ENCODE measurements at places on chromosomes 5 and 9.

DNA sequence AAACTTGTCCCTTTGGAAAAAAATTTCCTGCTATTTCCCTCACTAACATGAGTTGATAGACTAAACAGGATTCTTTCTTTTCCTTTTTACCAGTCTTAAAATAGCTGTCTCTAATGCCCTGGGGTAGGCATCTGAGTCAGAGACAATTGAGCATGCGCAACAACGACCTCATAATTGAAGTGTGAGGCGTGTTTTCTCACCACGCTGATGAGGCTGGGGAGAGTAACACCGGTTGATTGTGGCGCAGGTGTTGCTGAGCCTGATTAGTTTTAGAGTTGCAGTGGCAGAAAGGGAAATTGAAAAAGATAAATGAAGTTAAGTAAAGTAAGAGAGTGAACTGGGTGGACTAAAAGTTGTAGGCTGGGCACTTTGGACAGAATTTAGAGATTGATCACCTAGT lies 213.7 kb downstream of the TLR4 start:
- no peak for DNase-seq

DNA sequence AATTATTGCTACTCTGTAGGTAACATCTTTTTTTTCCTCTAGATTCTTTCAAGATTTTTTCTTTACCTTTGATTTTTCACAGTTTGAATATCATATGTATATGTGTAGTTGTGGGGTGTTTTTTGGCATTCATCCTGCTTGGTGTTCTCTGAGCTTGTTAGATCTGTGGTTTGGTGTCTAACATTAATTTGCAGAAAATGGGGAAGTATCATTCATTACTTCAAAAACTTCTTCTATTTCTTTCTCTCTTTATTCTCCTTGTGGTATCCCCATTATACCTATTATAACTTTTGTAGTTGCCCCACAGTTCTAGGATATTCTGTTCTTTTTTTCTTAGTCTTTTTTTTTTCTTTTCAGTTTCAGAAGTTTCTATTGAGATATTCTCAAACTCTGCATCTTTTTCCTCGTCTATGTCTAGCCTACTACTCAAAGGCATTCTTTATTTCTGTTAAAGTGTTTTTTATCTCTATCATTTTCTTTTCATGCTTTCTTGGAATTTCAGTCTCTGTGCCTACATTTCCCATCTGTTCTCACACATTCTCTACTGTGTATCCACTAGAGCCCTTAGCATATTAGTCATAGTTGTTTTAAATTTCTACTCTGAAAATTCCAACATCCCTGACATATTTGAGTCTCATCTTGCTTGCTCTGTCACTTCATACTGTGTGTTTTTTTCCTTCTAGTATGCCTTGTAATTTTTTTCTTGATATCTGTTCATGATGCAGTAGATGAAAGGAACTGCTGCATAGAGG lies 60.1 kb upstream of the GNA14 start:
- DNase-seq = no peak

GRCh38 chr5:116564312-116564711 lies 10.3 kb downstream of the SEMA6A start:
- DNase-seq = no peak

- DNase-seq = no peak
These were observed 309.8 kb downstream of the TRPM3 start for GRCh38 chr9:70811638-70812037.

DNA sequence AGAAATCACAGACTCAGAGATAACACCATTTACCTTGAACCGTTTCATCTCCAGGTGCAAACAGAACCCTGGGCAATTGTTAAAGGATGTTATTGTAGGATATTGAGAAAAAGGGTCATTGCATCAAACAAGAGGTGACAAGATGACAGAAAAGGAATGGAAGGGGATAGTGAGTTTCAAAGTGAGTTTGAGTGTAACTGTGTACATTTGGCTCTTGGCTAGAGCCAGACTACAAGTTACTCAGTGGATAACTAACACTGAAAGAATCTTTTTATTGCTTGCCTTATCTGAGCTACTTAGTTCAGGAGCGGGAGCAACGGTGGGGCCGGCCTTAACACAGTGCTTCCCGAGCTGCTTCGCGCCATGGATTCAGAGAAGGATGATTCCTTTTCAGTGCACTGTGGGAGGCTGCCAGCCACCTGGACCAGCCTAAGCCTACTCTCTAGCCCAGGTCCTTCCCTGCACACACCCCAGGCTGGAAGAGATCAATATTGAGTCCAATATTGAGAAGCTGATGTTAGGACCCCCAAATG lies 193.4 kb downstream of the ATPSCKMT start:
- DNase-seq = no peak

GRCh38 chr5:140381972-140382371 lies 19.7 kb upstream of the ANKHD1 start:
- DNase-seq = no peak

- no peak for DNase-seq
These were observed 9.7 kb upstream of the SREK1 start for GRCh38 chr5:66134407-66134861.

DNA sequence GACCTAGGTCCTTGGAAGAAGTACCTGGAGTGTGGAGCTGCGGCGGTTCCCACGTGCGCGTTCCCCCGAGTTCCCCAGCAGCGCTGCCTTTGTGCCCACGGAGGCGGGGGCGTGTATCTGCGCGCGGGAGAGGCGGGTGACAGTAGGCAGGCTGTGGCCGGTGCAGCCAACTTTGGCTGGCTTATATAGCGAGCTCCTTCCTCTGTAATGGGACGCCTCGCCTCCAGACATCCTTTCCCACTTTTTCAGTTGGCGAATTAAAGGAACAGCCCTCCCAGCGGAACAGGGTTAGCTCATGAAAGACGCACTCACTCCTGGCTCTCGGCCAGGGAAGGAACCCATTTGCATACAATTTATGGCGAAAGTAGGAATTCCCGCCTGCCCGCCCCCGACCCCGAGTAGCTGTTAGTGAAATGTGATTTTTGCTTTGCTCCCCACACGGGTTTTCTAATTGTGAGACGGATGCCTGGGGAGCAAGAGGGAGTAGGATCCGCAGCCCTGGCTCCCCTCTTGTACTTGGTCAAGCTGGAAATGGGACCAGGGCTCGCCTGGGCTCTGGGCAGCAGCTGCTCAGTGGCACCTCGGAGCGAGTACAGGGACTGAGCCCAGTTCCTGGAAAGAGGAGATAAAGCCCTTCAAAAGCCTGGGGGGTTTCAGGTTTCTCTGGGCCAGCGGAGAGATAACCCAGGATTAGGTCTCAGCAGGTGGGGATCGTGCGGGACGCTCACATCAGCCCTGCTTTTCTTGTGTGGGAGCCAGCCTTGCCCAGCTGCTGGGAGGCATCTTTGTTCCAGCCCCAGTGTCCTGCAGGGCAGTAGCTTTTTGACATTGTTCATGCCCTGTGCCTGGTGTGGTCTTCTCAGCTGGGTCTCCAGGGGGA lies at the start of gene TNC:
TSS of gene TNC (minus strand) at position 159 of the 880 bp plus-strand sequence. CDS start 27,139 bp downstream, outside the sequence.
- peak; percentile 71 for DNase-seq

DNA sequence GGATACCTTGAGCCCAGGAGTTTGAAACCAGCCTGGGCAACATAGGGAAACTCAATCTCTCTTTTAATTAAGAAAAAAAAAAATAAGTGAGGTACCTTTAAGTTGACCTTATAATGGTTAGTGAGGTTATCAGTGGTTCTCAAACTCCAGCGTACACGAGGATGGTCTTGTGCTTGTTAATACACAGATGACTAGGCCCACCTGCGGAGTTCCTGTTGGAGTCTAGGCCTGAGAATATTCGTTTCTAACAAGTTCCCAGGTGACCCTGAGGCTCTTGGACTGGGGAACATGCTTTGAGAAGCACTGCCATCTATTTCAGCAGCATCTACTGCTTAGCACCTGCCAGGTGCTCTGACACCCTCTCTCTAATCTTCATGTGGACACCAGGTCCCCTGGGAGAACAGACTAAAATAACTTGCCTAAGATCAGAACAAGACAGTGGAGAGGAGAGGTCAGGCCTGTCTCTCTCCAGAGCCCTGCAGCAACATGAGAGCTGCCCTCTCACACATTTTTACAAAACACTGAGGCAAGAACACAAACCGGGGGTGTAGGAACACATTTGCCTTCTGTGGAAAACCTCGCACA lies 24.6 kb downstream of the TLE1 start:
- DNase-seq = no peak

DNA sequence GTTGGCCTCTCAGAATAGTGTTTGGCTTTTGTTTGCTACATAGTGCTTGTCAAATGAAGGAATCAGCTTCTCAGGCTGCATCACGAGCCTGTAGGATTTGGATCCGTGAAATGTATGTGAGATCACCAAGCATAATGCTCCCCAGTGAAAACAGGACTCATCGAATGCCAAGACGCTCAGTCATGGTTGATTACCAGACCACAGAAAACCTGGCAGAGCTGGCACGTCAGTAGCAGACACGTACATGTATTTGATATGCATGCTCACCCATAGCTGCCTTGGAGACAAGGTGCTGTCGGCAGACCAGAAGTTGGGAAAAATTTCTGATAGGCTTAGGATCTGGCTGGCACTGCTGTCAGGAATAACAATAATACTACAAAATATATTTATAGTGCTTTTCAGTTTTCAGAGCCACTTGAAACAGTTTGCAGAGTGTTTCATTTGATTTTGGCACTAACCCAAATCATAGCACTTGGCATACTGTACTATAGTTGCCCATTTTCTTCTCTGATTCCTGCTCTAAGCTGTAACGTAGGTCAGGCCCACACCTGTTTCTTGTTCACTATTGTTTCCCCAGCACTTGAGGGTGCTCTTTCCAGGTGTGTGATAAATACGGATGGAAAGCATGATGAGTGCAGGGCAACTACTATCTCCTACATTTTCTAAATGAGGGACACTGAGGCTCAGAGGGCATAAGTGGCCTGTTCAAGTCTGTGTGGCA lies 226.1 kb downstream of the NR3C1 start:
- DNase-seq = no peak

DNA sequence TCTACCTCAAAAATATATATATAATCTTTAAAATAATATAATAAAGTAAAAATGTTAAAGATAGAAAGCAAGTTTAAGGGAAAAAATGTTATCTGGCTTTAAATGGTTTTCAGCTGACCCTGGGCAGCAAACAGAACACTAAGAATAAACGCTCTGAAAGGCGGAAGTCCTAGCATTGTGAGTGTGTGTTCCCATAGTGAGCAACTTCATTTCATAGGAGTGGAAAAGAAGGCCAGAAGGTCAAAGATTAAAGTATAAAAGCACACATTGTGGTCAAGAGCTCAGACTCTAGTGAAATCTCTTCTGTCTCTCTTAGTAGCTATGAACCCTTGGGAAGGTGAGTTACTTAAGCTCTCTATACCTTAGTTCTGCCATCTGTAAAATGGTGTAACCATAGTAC lies 374.4 kb downstream of the ENC1 start:
- DNase-seq = no peak

DNA sequence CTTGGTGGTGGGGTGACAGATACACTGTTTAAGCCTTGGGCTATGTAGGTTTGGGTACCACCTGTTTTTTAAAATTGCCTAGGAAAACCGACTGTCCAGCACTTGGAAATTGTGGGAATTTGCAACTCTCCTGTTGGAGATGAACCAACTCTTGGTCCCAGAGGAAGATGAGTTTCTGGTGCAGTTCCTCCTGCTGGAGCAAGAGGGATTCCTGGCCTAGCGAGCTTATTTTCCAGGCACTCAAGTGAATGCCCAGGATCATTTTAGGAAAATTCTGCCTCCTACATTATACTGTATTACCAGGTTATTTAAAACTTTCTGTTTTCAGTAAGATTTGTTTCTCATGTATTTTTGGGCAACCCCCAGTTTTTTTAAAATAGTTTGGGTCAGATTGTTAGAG lies 33.7 kb downstream of the AP3S1 start:
- no peak for DNase-seq

DNA sequence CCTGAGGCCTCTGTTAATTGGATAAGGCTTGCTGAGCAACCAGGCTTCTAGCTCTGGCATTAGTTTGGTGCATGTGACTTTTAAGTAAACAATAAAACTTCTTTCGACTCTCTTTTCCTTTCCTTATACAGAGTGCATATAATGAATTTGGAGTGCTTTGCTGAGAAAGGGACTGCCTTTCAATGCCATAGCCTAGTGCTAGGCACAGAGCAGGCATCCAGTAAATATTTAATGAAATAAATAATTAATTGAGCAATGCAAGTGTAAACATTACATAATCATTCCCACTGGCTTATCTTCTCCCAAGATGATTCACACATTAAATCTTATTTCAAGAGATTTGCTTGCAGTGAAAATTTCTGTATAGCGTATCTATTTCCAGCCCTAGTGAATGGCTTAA lies 74.1 kb downstream of the NMUR2 start:
- DNase-seq = no peak

- no peak for DNase-seq
These were observed 35.6 kb downstream of the TLR4 start for GRCh38 chr9:117739624-117740347.

- no peak for DNase-seq
These were observed 10.6 kb upstream of the GLRA1 start for GRCh38 chr5:151935135-151935695.

DNA sequence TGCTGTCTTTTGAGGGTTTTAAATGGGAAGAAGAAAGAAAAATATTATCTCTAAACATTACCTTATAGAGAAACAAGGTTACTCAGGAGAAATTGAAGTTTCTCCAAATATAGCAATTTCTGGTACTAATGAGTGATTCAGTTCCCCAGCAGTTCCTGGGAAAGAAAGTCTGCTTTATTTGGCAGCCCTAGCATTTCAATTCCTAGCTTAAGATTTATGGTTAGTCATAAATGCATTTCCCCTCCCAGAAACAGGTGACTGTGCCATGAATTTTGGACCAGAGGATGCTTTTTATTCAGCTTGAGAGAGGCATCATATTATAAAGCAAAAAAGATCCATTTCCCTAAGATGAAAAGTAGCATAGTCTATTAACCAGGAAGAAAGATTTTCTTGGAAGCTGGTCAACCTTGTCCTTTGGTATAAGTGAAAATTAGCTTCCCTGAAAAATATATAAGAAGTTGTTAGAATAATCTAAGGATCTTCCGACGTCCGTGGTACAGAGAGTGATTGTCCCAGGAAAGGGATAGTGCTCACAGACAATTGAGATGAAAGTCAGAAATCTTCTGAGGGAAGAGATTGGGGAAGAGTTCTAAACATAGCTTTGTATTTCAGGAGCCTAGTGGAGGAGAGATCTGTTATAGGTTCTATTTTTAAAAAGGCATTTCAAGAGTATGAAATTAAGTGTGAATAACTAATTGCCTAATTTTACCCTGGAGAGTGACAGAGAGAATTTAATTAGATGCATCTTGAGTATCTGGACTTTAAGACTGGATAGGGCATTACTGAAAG lies 164.9 kb downstream of the ESM1 start:
- DNase-seq = no peak

DNA sequence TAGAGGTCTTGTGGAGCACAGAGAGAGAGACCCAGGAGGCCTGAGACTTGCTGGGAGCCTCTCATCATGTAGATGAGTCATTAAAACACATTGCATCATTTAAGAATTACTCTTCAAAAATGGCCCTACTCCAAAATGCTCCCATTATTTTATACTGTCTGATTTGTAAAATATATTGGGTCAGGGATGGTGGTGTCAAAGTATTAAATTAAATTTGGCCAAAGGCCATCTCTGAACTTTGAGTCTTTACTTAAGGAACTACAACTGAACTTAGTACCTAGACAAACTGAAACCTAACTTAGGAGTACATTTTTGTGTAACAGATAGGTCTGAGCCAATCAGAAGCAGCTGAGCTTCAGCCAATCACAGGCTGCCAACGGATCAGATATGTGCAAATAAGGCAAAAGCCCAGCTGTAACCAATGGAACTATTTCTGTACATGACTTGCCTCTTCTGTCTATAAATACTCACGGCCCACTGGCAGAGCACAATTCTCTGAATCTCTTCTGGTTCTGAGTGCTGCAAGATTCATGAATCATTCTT lies 657.2 kb downstream of the TLE1 start:
- no peak for DNase-seq
